Astrocyte (in vitro differentiated cells and primary cell): ENCODE measurements at places on chromosomes 4 and X. TPM values are rescaled to one million over a fixed set of nuclear protein-coding genes. Genes with fewer than 3 reads are reported as not detected.

CSAG3 gene
- total RNA-seq: 6.4 and 6.6 TPM in 2 replicates

SH3D19 gene
- total RNA-seq: 57.2 and 66.5 TPM in 2 replicates

MAGEE1 gene
- total RNA-seq: 3.2 and 3.9 TPM in 2 replicates

TBC1D9 gene
- total RNA-seq: 29.6 and 31.6 TPM in 2 replicates

ZNF718 gene
- total RNA-seq: 6.8 and 7.7 TPM in 2 replicates

RENBP gene
- total RNA-seq: 1.7 and 2.2 TPM in 2 replicates

BLOC1S4 gene
- total RNA-seq: 20.9 and 21.2 TPM in 2 replicates

GRCh38 chrX:38999967-39000745 is 198.9 kb downstream of the MID1IP1 start:
- peak; percentile 10 for DNase-seq
- H3K27ac ChIP-seq: no peak overlapping the region
- H3K36me3 ChIP-seq: no peaks in the 10 kb centered on the region
- H3K4me3 ChIP-seq: no peak overlapping the region

DNA sequence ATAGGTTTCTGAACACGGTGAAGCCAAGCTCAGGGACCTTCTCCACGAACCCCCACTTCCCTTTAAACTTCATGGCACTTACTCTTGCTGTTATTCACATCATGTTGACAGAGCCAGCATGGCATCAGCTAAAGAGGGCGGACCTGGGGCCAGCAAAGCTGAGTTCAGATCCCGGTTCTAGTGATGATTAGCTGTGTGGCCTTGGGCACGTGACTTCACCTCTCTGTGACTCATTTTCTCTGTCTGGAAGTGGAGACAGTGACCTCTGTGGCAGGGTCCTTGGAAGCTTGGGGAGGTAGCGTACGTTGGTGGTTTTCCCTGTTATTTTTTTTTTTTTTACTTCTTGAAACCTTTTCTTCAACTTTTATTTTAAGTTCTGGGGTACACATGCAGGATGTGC is 13.4 kb downstream of the EVC start:
- no peak overlapping the region for H3K27ac ChIP-seq
- H3K36me3 ChIP-seq: peaks cover 23% of the 10 kb centered on the region
- H3K4me3 ChIP-seq: no peak overlapping the region
